ENCODE measurements at places on chromosomes 12 and 14.

GRCh38 chr12:11437966-11438365 lies 42.6 kb upstream of the PRB2 start:
- no peak for DNase-seq

DNA sequence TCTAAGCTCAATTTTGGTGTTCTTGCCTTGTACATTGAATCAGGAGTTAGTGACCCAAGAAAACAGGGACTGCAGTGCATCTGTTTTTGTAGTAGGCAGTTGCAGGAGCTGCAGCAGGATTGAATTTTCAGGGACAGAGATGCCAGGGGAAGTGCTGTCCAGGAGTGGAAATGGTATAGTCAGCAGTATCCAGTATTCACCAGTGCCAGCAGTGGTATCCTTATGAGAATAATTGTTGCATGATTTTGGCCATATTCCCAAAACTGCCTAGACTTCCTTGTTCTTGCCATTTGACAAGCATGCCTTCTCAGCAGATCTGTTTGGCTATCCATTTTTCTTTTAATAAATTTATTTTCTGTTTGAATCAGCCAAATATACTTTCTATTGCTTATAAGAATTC lies 18.6 kb upstream of the ABCD2 start:
- DNase-seq, result no peak

DNA sequence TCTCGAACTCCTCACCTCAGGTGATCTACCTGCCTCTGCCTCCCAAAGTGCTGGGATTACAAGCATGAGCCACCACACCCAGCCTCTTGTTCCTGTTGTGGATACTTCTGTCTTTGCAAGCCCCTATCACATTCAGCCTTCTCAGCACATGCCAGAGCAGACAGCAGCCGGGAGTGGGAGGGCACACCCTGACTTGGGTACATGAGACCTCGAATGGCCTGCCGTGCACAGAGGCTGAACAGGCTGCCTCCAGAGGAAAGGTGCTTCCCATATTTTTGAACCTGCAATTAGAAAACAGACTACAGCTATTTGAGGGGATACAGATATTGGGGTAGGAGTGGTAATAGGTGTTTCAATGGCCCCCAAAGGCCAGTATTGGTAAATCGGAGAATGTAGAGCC lies 307.3 kb upstream of the DIO3 start:
- no peak for DNase-seq

DNA sequence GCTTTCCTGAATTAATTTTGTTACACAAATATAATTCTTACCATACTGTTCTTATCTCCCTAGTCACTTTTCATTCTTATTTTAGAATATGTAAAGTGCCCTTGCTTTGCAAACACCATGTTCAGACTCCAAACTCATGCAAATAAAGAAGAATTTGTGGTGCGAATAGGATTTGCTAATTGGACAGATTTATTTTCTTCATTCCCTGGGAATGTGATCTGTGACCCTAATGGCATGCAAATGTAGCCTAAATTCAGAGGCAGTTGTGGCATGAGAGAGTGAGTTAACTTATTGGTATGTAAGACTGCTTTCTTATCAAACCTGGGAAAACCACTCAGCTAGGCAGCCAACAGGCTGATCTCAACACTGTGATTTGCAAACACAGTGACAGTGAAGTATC lies 10.0 kb downstream of the CAPZA3 start:
- no peak for DNase-seq

DNA sequence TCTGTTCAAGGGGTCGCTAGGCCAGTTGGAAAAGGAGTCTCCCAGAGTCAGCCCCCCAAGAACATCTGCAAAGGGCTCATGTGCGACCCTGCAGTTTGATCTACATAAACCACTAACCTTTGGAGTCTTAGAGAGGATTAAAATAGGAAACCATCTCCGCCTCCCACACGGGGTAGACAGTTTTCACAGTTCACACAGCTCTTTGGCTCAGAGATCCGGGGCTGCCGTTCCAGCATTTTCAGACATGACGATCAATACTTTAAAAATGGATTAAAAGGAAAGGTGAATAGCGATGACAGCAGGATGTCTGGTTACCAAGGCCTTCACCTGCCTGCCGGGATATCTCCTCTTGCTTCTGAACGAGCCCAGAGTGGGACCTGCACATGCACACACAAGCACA lies 59.8 kb upstream of the BCL11B start:
- no peak for DNase-seq

- DNase-seq, result no peak
These were observed 22.5 kb downstream of the MAX start for GRCh38 chr14:65079768-65080167.

DNA sequence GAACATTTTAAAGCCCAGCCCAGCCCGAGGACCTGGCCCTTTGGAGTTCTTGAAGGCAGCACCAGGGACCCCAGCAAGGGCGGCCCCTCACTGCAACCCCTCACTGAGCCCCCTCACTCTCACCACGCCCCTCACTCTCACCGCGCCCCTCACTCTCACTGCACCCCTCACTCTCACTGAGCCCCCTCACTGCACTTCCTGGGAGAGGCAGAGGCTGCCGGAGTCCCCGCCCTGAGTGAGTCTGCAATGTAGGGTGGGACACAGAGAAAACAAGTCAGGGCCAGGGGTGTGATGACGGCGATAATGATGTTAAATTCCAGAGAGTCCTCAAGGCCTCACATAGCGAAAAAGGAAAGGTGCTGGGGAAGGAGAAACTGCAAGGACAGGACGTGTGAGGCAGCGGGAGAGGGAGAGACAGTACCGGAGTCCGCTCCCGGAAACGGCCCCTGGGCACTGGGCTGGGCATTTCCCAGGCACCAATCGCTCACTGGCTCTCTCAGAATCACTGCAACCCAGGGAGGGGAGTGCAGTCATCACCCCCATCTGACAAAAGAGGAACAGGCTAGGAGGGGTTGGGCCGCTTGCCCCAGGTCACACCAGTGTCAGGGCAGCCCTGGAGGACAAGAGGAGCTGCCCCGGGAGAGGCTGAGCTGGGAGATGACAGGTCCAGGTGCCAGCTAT lies 24.9 kb downstream of the CCDC88C start:
- DNase-seq, result no peak

DNA sequence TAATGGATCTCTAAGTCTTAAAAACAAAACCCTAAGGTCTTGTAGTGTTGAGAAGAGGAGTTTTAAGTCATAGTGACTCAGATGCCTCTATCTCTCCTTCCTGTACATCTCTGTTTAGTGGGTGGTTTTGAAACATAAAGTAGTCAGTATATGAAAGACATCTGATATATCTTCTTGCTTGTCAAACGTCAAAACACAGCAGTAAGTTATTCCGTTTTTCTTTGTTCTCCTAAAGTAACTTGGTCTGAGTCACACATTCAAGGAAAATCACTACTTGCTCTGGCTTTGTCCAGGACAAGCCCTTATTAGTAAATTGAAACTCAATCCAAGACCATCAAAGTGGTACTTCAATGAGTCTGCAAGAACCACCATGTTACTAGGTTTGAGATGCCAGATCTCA lies 1172.5 kb downstream of the BCL11B start:
- no peak for DNase-seq

Data from stimulated activated CD4-positive, alpha-beta T cell treated with anti-CD3 and anti-CD28 coated beads, Interleukin-12 subunit alpha, Interleukin-12 subunit beta, amount 100 ng/mL, for 4 hours (primary cell).